ENCODE measurements at places on chromosomes 16 and 17. TPM values are rescaled to one million over a fixed set of nuclear protein-coding genes. Genes with fewer than 3 reads are reported as not detected.

- no peak for DNase-seq
Measured at GRCh38 chr17:27414271-27414670, 42.0 kb upstream of the KSR1 start.

GRCh38 chr16:87306516-87306915 lies 10.7 kb downstream of the C16orf95 start:
- no peak for DNase-seq

Gene C17orf78
- not detected for total RNA-seq

DNA sequence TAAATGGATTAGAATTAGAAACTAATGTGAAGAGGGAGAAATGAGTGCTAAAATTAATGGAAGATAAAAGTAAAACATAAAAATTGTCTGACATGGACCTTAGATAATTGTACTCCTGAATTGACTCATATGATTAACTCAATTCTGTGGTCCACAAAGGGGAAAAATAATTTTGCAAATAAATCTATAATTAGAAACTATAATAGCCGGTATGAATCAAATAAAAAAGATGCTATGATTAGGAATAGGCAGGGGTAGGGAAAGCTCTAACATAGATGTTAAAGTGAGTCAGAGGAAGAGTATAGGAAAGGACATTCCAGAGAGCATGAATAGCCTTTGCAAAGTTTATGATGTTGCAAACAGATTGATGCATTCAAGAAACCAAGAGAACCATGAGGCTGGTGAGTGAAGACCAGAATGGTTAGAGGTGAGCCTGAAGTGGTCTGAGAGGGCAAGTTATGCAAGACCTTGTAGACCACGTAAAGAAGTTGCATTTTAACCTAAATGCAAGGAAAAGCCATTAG lies 262.1 kb upstream of the CA10 start:
- DNase-seq: no peak

Gene FN3K
- total RNA-seq: 19.3 TPM

Gene CSH2
- total RNA-seq: not detected

Gene NUPR1
- 116 TPM for total RNA-seq

Gene KDM6B
- 92.5 TPM for total RNA-seq

Gene SLC16A11
- 0.84 TPM for total RNA-seq

Gene SOX15
- total RNA-seq: not detected

Gene SEPTIN12
- total RNA-seq: not detected

Gene NPIPB5
- total RNA-seq: 361 TPM

Gene MEIOC
- total RNA-seq: not detected

Gene ZP2
- not detected for total RNA-seq

DNA sequence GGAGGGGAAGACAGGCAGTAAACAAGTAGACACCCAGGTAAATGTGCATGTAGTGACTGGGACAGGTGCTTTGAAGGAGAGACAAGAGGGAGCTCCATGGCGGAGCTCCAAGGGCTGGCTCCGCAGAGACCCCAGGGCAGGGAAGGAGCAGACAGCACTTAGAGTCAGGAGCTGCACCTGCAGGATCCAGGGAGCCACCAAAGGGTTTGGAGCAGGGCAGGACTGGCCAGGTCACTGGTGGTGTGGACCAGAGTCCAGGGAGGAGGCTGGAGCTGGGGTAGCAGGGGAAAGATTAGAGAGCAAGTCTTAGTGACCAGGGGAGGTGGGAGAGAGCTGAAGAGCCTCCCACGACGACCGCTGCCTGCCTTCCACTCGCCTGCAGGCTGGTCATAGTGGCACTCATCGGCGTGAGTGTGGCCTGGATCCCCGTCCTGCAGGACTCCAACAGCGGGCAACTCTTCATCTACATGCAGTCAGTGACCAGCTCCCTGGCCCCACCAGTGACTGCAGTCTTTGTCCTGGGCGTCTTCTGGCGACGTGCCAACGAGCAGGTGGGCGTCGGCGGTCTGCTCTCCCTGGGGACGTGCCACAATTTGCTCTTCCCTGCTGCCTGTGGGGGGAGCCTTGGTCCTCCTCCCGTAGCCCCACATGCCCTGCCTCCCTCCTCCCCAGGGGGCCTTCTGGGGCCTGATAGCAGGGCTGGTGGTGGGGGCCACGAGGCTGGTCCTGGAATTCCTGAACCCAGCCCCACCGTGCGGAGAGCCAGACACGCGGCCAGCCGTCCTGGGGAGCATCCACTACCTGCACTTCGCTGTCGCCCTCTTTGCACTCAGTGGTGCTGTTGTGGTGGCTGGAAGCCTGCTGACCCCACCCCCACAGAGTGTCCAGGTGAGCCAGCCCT lies 14.7 kb upstream of the FAM83G start:
- DNase-seq: no peak

GRCh38 chr17:63961355-63962212 lies 11.1 kb downstream of the SCN4A start:
- DNase-seq: no peak

DNA sequence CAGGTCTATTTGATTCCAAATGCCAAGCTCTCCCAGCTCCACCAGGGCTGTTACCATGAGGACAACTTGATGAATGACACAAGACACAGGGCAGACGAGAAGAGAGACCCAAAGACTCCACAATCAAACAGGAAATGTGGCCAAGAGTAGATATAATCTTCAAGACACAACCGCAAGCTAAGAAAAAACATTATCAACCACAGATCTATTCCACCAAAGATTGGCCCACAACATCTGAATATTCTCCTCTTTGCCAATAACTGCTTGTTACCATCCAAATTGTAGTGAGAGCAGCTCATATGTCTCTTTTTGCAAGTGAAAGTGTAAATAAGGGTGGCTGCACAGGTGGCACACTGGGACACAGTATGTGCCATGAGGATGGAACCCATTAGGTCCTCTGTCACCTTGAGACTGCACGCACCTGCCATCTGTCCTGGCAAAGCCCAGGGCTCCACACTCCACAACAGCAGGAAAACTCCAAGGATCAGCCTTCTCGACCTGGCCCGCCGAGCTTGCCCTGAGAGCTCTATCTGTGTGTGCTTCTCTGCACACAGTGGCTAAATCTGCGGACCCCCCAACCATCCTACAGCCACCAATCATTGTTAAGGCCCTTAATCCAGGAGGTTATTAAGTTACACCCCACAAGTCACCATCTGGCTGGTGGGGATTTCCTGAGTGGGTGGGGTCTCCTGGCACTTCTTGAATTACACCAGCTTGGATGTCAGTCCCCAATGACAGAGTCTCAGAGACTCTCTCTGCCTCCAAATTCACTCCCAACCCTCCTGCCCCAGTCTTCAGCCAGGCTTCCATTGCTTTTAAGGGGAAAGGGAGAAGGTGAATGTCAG lies 50.5 kb downstream of the DYNLRB2 start:
- DNase-seq: no peak

Gene ALOXE3
- not detected for total RNA-seq

Gene MPP2
- 2.3 TPM for total RNA-seq

GRCh38 chr16:77885571-77886295 lies 97.4 kb downstream of the VAT1L start:
- DNase-seq: no peak

All from mesenteric fat pad (tissue), 1 donor.